ENCODE measurements at places on chromosomes 12 and 14.

DNA sequence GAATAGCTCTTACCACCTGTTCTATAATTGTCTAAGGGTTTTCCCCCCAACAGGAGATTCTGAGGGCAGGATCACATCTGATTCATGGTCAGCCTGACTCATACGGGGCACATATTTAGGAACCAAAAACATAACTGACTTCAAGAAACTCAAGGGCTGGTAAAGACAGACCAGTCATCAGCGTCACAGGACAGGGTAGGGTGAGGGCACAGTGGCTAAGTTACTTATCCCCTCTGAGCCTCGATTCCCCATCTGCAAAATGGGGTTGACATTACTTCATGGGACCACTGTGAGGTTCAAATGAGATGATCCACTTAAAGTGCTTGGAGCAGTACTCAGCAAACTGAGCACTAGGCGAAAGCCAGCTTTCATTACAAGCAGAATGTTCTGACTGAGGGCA is 606 bp downstream of the CINP start:
- DNase-seq, result no peak

DNA sequence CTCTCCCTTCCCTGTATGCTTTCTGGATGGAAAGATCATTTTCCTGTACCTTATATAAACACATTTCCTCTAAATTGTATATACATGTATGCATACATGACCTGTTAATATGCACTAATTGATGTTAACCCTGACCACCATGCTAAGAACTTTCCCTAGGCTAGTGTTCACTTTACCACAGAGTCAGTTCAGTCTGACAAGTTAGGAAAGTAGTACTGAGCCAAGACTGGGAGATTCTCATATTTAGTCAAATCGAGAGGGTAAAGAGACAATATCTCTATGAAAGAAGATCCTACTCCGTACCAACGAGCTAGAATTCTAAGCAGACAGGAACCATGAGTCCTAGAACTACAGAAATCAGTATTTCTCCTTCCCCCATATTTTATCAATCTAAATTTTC is 36.8 kb downstream of the ATF7 start:
- no peak for DNase-seq

GRCh38 chr14:104215706-104216334 is 77.4 kb downstream of the KIF26A start:
- DNase-seq, result no peak

GRCh38 chr12:62438098-62438692 is 28.4 kb upstream of the MON2 start:
- no peak for DNase-seq

GRCh38 chr12:116390401-116391335 is 113.2 kb upstream of the MED13L start:
- DNase-seq, result no peak

DNA sequence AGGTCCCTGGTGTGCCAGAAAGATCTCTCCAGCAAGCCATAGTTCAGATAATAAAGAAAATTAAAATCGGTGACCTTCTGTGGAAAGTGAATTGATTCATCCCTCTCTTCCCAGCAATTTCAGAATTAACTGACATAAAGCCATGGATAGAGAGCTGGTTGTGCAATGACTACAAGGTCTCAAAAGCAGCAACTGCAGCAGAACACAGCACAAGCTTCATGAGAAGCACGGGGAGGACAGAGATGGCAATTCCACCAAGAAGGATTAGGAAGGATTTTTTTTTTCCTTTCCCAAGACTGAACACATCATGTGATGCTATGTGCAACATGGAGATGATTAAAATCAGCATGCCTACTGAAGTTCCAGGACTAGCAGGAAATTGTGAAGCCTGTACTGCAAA is 154.9 kb upstream of the PLEKHG7 start:
- DNase-seq, result no peak

GRCh38 chr12:131782061-131782460 is 46.1 kb upstream of the MMP17 start:
- no peak for DNase-seq

GRCh38 chr12:68638171-68638570 is 27.5 kb downstream of the RAP1B start:
- no peak for DNase-seq

DNA sequence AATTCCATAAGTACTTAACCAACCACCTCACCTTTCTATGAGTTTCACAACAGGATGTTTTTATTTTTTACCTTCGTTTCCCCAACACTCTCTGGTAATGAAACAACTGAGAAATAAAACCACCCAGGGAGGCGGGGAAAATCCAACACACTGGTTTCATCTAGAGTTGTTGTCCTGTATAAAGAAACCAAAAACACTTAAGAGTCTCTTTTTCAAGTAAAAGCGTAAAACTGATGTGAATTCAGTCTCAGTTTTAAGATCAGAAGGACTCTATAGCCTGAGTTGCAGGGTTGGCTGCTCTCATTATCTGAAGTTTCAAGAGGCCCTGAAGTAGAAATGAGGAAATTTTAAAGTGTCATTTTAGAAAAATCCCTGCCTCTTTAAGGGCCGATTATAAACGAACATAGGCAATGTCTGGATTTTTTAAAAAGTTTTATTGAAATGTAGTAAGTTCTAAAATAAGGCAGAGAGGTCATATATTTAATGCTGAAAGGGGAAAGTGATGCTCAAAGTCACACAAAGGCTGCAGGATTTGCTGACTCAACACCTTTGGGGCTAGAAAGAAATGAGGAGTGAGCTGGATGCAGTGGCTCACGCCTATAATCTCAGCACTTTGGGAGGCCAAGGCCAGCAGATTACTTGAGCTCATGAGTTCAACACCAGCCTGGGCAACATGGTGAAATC is 27.2 kb downstream of the HIGD1C start:
- no peak for DNase-seq
